AG08396 (cell line): ENCODE measurements at places on chromosomes 6 and 20.
A peak's percentile ranks its signal among the peaks of the same experiment; 100 is the strongest.

DNA sequence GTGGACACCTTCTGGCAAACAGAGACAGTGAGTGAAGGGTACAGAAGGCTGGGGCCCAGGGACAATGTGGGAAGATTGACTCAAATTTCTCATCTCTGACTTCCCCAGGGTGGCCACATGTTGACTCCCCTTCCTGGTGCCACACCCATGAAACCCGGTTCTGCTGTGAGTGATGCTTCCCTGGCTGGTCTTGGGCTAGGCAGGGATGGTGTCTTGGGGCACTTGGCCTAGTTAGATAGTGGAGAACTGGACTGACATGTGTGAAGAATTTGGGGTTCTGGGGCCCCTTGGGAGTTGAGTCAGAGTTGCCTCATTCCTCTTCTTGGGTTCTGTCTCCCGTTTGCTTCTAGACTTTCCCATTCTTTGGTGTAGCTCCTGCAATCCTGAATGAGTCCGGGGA lies 34.2 kb downstream of the GSS start:
- no peak for DNase-seq

DNA sequence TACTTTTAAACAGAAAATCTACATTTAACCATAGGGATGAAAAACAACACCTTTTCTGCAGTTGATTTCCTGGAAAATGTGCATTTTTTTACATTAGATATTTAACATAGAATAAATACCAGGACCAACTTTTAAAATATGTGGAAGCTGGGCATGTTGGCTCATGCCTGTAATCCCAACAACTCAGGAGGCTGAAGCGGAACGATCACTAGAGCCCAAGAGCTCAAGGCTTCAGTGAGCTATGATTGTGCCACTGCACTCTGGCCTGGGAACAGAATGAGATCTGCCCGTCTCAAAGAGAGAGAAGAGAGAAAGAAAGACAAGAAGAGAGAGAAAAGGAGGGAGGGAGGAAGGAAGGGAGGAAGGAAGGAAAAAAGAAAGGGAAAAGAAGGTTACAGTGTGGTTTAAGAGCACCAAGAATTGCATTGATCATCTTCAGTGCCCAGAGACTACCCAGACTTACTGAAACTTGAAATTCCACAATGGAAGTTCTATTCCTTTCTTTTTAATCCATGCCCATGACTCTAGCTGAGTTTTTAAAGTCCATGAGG lies 189.4 kb upstream of the ARID1B start:
- DNase-seq, result no peak

DNA sequence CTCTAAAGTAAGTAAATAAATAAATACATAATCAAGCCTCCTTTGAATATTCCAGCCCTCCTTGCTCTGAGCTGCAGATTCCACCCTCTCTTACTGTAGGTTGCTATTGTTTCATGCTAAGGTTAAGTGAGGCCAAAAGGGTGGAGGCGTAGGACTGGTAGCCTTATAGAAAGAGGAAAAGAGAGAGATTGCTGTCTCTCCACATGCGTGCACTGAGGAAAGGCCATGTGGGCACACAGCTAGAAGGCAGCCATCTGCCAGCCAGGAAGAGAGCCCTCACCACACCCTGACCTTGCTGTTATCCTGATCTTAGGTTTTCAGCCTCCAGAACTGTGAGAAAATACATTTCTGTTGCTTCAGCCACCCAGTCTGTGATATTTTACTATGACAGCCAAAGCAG lies 87.4 kb upstream of the SHLD1 start:
- DNase-seq, result no peak

GRCh38 chr6:80991316-80991715 lies 761.2 kb downstream of the TENT5A start:
- DNase-seq, result no peak

GRCh38 chr20:56358070-56358469 lies 704 bp upstream of the FAM210B start:
- no peak for DNase-seq

DNA sequence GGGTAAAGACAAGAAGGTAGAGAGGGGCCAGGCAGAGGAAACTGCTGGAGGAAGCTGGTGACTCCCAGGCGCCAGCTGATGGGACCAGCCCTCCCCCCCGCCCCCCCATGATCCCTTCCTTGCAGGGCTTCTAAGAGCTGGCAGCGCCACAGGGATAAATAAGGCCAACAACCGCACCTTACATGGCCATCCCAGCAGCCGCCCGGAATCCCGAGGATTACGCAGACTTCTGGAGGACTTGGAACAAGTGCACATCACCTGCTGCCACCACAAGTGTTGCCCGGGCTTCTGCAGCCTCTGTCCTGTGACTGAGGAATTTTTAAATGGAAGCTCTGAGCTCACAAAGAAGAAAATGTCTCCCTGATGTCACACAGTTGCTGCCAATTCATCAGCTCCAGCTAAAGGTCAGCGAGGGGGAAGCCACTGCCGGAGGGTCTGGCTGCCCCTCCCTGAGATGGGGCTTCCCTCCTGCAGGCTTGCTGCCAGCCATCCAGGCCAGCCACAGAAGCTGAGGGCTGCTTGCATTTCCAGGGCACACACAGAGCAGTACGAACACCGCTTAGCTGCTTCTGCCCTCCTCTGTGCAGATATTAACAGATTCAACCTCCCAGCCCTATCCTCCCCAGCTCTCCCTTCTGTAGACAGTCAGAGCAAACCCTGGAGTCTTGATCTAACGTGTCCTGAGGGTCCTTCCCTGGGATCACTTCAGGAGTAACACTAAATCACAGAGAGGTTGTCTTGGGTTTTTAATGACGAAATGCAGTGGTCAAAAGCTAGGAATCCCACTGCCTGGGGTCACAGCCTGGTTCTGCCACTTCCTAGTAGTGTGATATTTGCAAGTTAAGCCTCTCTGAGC lies 38.6 kb upstream of the PIM1 start:
- DNase-seq, result no peak

DNA sequence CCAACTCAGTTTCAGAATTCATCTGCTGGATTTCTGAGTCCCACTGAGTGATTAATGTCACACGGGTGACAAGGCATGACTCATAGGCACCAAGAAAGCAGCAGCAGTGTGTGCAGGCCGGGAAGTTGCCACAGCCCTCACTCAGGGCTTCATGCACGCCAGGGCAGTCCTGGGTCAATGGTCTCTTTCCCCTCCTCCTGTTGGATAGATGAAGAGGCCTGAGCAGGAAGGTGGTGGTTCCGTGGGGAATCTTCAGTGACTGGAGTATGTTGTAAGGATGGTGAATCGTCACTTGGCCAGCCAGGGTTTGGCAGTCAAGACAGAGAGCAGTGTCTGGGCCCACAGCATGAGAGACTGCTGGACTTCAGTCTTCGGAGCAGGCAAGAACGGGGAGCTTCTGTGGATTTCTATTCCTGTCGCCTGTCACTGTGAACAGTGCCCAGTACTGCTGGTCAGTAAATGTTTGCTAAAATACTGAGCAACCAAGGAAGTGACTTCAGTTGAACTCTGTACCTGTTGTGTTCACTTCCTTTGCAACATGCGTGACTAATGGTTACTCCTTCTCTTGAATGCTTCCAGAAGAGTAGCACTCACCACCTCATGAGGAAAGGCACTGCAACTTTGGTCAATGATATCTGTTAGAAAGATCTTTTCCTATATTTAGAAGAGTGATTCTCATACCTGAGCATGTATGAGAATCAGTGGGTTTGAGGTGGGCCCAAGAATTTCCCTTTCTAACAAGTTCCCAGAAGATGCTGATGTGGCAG lies 62.0 kb upstream of the CD93 start:
- DNase-seq, result peak; percentile 59

DNA sequence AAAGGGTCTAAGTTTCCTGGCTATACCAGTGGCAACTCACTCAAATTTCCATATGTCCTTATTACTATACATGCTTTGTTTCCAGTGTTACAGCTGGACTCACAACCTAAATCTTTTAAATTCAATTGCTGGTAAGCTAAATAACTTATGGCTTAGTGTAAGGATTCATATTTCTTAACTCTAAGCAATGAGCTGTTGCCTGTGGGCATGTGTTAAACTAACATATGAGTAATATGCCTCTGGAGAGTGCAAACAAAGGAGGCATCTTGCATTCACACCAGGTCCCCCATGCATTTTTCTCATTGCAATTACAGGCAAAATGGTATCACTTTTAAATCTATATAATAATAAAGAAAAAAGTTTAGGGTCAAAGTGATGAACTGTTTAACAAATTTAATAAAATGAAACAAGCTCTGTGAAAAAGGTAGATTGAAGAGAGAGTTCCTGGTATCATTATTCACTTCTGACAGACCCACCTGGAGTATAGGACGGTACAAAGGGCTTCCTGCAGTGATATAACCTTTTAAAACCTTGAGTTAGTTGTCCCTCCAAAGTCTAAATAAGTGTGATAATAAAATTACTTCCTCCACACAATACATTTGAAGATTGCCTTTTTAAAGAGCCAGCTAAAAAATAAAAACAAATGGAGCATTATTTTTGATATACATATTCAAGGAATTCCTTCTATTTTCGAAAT lies 57.6 kb upstream of the HMGCLL1 start:
- DNase-seq, result no peak

DNA sequence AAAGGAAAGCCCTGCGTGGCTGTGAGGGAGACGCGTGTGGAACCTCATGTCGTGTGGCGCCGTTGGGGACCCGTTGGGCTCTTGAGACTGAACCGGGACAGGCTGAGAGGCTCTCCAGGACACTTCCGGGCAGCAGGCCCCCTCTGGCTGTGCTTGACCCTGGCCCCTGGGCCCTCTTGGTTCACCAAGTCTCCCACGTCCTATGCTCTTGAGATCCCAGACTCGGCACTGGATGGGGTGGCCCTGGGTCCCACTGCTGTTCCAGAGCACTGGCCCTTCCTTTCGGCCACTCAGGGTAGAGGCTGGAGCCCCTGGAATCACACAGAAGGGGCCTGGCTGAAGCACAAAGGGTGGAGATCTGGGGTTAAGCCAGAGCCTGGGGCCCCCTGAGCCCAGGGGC lies 30.4 kb downstream of the NTSR1 start:
- no peak for DNase-seq

GRCh38 chr6:79330704-79331103 lies 96.2 kb upstream of the HMGN3 start:
- no peak for DNase-seq

GRCh38 chr20:24497851-24498250 lies 28.4 kb downstream of the SYNDIG1 start:
- no peak for DNase-seq

- no peak for DNase-seq
Measured at GRCh38 chr6:82217018-82217586, 30.4 kb downstream of the IBTK start.

GRCh38 chr6:12414096-12414675 lies 124.0 kb downstream of the EDN1 start:
- DNase-seq, result no peak

DNA sequence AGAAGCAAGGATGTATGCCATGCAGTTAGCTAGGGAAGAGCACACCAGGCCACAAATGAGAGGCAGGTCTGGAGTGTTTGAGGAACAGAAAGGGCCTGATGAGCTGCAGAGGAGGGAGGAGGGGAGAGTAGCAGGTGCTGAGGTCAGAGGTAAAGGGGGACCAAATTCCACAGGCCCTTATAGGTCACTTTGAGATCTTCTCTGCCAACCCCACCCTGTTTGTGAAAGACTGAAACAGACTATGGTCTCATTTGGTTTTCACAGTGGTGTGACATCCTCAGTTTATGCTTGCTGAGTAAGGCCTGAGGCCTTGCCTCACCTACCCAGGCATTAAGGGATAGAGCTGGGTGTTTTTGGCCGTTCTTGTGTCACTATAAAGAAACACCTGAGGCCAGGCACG lies 187.7 kb upstream of the MYLIP start:
- DNase-seq, result no peak

- no peak for DNase-seq
Measured at GRCh38 chr6:116472706-116473105, 11.5 kb downstream of the CALHM6 start.

DNA sequence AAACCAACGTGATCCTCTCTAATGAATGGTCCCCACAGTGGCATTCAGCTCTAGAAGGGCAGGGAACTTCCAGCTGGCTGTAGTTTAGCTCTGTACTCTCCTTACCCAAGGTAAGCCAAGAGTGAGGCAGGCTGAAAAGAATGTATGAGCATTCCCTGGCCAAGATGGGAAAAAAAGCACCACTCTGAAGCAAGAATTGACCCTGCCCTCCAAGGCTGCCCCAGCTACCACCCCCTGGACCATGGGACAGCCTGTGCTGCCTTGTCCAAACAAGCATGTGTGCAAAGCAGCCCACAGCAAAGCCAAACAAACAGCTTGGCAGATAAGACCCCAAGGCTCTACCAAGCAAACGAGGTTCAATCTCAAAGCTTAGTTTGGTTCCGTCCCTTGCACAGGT lies 73.9 kb downstream of the GFOD1 start:
- DNase-seq, result peak; percentile 59

- DNase-seq, result no peak
Measured at GRCh38 chr6:2387445-2387844, 142.0 kb upstream of the GMDS start.

- no peak for DNase-seq
Measured at GRCh38 chr6:157383471-157383870, 2.5 kb downstream of the ZDHHC14 start.

GRCh38 chr20:46206992-46207549 lies 89.0 kb downstream of the CD40 start:
- DNase-seq, result no peak

GRCh38 chr6:2968600-2969135 lies 2.7 kb downstream of the SERPINB6 start:
- DNase-seq, result no peak

GRCh38 chr20:32858189-32858588 lies 534 bp upstream of the EFCAB8 start:
- DNase-seq, result no peak

- DNase-seq, result no peak
Measured at GRCh38 chr6:126672649-126673048, 332.7 kb downstream of the CENPW start.
